ENCODE measurements at places on chromosomes 13 and 19.

DNA sequence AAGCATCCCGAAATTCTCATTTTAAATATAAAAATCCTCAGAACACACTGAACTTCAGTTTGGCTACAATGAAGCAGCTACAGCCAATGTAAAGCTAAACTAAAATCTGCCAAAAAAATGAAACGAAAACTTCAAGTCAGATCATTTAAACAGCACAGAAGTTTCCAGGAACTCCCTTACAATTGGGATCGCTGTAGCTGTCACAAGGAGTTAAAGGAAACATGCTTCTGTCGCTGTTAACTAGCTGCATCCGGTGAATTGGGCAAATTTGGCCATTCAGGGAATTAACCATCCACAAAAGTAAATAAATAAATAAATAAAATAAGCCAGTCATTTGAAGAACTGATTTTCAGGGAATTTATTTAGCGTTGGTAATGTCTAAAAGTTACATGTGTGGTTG, 77.0 kb upstream of the PEG3 start:
- DNase-seq = no peak

DNA sequence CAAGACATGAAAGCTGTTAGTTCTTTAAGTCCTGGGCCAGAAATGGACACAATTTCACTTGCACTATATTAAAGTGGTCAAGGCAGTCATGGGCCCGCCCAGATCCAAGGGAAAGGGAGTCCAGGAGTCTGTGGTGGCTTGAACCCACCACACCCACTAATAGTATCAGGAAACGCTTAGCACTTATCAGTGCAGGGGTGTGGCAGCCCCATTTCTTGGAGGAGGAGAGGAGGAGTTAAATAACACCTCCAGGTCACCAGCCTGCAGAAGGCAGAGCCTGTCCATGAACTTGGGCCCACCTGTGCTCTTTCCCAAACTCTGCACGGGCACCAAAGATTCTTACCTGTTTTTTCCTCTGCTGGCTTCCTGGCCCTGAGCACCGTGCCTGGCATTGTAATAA, 5.4 kb upstream of the NTN5 start:
- no peak for DNase-seq

DNA sequence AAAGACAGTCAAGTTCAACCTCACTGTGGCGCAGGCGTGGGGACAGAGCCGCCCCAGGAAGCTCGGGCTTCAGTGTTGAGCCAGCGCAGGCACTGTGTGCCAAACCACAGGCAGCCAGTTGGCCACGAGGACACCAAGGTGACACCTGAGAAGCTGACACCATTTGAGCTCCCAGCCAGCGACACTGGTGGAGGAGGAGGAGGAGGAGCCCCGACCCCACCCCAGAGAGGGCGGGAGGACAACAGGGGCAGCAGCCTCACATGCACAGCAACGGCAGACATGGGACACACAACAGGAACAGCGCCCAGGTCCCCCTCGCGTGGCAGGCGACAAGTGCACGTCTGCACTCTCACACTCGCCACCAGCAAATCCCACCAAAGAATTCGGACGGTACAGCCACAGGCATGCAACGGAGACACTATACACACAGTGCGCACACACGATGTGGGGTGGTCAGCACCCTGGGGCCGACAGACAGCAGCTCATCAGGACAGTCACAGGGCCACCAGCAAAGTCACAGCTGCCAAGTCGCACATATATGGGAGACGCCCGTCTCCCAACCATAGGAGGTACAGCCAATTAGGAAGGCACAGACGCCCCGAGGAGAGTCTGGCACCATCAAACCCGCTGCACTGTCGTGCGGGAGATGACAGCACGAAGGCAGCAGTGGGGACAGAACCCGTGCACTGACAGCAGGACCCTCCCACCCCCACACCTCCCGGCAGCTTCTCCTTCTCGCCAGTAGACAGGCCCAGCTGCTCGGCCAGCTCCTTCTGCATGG, 3.4 kb downstream of the EIF3G start:
- no peak for DNase-seq

- no peak for DNase-seq
Observed at GRCh38 chr19:53365899-53366493, 491 bp downstream of the ZNF525 start.

DNA sequence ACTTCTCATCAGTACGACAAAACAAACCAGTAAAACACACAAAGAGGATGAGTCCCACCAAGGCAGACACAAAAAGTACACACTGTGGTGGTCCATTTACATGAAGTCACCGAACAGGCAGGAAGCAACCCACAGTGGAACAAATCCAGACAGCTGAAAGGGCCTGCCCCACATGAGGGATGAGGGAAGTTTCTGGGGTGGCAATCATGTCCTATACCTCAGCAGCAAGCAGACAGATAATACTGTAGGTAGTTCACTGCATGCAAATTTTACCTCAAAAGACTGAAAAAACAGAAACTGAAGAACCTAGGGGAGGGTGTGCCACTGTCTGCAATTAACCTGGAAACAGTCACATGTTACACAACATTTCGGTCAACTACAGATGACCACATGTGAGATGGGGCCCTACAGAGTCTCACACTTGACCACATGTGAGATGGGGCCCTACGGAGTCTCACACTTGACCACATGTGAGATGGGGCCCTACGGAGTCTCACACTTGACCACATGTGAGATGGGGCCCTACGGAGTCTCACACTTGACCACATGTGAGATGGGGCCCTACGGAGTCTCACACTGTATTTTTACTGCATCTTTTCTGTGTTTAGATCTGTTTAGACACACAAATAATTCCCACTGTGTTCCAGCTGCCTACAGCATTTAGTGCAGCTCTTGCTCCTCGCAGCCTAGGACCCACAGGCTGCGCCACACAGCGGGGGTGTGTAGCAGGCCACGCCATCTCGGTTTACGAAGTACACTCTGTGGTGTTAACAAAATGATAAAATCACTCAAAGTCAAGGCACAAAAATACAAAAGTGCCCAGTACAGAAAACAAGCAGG, 22.2 kb downstream of the PCID2 start:
- DNase-seq = no peak

DNA sequence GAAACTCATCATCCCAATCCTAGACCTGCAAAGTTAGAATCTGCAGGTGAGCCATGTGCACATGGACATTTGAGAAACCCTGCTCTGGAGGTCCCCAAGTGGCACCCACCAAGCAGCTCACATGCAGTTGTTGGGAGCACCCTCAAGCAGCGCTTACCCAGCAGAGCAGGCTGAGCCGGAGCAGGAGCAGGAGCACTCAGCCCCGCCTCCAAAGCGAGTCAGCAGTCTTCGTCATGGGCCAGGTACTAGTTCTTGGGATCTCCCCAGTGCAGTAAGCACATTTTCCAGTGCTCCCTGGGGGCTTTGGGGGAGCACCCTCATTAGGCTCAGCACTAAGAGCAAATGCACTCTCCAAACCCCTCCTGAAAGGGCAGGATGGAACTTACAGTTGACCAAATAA, 572.7 kb downstream of the IRS2 start:
- no peak for DNase-seq

DNA sequence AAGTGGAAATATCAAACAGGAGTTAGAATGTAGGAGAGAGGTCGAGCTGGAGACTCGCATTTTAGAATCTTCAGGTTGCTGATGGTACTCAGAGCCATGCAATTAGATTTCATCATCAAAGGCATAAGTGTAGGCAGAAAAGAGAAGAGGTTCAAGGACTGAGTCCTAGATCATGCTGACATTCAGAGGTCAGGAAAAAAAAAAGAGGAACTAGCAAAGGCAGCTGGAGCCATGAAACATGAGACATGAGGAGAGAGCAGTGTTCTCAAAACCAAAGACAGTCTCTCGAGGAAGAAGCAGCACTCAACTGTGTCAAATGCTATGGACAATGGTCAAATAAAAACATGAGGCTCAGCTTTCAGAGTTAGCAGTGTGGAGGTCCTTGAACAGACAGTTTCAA, 12.4 kb upstream of the TPP2 start:
- no peak for DNase-seq

DNA sequence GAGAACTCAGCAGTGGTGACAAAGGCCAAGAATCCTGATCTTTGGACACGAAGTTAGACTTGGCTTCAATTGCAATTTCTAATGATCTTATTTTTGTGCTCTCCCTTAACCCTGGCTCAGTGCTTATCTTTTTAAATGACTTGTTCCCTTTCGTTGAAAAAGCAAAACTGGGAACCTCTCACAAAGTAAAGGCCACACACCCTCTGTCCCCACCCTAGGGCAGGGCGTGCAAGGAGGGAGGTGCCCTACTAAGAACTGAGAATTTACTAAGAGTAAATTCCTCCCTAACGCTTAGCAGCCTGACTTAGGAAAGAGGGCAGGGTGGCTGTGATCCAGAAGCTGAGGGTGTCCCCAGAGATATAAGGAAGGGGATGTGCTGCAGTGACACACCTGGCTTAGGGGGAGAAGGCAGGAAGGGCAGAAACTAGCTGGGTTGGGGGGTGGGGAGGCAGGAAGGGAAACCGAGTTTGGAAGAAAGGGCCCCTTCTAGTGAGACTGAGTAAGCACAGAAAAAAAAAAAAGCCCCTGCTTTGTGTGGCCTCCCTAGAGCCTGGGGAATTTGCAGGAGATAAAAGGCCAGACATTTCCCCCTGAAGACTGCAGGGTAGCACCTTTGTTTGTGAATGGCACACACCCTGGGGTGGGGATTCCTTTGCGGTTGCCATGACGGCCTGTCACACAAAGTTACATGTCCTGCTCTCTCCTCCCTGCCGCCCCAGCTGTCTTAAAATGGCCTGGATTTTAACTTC, 435.1 kb downstream of the EFNB2 start:
- DNase-seq = peak; percentile 92

DNA sequence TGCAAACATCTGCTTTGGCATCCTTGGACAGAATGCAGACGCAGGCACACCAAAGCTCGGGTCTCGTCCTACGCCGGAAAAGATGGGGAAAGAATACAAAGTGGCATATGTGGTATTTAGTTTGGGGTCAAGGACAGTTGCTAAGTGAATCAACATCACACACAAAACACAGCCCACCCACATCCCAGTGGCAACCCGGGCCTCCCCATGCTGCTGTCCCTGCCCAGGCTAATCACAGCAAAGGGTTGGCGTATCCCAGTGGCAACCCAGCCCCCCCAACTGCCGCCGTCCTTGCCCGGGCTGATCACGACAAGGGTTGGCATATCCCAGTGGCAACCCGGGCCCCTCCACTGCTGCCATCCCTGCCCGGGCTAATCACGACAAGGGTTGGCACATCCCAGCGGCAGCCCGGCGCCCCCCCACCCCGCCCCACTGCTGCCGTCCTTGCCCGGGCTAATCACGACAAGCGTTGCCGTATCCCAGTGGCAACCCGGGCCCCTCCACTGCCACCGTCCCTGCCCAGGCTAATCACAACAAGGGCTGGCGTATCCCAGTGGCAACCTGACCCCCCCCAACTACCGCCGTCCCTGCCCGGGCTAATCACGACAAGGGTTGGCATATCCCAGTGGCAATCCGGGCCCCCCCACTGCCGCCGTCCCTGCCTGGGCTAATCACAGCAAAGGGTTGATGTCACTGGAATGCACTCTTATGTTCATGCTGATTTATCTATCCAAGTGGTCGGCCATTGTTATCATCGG, 167.8 kb upstream of the SOX1 start:
- no peak for DNase-seq

GRCh38 chr13:48782429-48782840, 128.7 kb downstream of the CYSLTR2 start:
- DNase-seq = no peak

DNA sequence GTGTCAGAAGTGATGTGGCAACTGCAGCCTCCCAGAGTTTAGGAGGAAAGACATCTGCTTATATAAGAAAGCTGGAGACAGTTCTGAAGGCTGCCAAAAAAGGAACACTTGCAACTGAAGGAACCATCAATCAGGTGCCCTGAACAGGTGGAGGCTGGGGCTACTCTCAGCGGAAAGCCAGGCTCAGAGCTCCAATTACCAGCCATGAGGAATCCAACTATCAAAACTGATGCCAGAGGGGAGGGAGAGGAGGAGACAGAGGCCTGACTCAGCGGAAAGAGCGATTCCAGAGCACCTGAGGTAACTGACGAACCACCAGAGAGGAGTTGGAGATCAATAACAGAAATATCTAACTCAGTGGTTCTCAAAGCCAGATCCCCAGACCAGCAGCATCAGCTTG, 24.3 kb downstream of the LEUTX start:
- DNase-seq = peak; percentile 30

- no peak for DNase-seq
Observed at GRCh38 chr19:50489461-50490011, 12.9 kb upstream of the GARIN5A start.

DNA sequence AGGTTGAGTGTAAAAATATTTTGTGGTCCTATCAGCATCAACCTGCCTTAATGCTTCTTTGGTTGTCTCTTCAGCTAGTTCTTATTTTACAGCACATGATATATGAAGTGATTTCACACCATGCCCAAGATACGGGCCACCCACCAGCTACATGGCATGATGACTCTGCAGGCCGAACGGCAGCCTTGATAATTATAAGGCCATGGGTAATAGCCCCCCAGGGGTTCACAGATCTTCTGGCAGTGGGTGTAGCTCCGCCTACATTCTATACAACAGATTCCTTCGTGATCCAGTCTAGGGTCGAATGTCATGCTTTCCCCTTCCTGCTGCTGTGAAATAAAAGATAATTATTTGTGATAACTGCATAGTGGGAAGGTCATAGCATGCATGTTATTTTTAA, 36.1 kb downstream of the CNMD start:
- no peak for DNase-seq

DNA sequence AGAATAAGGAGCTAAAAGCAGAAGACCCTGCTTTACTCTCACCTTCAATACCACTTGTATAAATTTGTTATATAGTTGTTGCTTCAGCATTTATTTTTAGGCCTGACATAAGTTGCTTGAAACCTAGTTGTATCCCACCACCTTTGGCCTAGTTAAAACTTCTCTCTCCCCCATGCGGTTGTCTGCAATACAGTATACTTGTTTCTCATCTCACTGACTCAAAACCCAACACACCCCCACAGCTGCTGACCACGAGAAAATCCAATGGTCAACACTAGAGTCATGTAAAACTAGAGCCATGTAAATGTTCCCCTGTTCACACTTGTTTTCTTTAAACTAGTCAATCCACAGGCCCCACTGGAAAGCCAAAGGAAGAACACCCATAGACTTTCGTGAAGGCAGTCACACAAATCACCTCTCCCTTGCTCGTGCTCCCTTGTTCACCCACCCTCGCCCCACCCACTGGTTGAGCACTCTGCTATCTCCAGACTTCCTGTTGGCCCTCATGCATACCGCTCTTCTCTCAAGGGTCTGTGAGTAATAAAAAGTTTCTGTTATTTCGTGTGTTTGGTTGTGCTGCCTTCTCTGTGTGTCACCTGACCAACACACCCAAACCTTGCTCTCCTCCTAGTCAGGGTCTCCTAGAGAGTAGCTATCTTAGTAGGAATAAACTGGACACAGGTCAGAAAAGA, 12.9 kb upstream of the CCDC169 start:
- DNase-seq = no peak

DNA sequence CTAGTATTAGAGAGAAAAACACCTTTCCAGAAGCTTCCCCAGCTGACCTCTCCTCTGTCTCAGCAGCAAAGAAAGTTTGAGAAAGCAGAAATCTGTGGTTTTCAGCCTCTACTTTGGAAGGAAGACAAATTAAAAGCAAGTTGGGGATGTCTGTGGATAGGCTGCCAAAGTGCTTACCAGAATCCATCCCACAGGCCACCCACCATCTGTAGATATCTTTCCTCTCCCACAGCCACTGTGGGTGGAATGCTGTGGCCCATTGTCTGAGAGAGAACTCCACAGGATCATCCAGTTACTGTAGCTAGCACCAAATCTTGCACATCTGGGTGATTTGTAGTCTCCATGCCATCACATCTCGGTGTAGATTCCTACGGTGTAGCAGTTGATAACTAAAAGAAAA, 133.5 kb downstream of the DNAJC15 start:
- DNase-seq = no peak

- no peak for DNase-seq
Observed at GRCh38 chr19:1411255-1412191, 4.1 kb downstream of the DAZAP1 start.
